Right ventricle myocardium superior (tissue), 1 donor: ENCODE measurements at places on chromosomes 4 and X.

DNA sequence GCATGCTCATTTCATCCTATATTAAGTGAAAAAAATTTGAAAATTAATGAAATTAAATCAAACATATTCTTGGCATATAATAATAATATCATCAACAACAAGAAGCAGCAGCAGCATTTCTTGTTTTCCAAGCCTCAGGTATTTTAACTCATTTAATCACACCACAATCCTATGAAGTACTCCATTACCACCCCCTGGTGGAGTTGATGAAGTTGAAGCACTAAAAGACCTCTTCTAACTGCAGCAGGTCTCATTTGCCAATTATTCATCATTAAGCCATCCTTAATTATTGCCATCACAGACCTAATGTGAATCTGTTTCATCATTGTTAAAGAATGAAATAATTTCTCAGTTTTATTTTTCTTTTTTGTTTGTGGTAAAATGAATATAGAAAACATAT, 801.4 kb upstream of the GRID2 start:
- DNase-seq: no peak

DNA sequence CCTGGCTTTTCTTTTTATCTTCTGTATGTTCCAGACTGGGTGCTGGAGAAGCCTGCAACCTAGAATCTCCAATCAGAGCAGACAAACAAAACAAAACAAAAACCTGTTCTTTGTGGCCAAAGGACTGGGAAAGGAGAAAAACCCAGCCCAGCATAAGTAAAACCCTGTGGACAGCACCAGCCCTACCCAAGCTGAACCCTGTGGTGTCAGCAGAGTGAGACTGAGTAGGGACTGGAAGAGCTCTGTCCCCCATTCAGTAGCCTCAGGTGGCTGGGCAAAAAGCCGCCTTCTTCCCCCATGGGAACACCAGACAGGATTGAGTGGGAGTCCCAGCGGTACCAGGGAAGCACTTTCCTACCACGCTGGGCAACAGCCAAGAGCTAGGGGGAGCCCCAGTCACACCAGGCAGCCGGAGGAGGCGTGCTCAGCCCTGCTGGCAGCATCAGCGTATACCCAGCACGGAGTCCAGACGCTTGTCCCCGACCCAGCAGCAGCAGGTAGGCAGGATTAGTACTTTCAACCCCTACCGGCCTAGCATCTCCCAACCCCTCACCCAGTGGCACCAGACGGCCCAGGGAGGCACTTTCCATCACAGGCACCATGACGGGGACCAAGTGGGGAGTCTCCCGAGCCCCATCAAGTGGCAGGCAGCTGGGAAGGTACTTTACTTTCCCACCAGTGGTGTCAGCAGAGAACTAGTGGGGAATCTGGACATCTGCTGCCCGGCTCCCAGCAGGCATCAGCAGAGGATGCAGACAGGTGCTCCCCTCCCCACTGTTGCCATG, 8.6 kb upstream of the JADE3 start:
- DNase-seq: peak; percentile 83

DNA sequence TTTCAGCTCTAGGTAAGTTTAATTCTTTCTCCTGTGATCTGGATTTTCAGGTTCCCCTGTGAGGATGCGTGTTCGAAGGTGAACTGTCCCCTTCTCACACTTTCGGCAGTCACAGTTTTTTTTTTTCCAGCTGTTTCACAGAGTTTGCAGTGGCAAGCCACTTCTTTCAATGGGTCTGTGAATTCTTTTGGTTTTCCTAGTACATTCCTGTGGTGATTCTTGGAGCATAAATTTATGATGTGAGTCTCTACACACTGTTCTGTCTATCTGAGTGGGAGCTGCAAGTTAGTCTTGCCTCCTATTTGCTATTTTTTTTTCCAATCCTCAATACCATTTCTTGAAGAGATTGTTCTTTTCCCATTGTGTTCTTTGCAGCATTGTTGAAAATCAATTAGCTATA, 595.5 kb downstream of the RAPGEF2 start:
- no peak for DNase-seq

- DNase-seq: no peak
Observed at GRCh38 chr4:186472948-186473347, 82.4 kb downstream of the MTNR1A start.

DNA sequence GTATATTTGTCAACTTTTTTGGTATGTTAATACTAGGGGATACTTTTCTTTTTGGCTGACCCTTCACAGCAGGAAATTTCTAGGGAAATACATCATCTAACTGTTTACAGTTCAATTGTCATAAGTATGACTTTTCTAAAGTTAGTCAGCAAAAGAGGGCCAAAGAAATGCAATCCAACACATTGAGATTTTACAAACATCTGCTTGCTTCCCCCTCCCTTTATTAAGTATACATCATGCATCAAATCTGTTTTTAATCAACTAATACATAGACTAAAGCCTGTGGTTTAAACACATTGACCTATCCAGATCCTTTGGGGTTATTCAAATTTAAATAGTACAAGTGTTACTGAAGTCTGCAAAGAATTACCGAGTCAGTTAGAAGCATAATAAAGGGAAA, 93.9 kb downstream of the MID1 start:
- DNase-seq: no peak

DNA sequence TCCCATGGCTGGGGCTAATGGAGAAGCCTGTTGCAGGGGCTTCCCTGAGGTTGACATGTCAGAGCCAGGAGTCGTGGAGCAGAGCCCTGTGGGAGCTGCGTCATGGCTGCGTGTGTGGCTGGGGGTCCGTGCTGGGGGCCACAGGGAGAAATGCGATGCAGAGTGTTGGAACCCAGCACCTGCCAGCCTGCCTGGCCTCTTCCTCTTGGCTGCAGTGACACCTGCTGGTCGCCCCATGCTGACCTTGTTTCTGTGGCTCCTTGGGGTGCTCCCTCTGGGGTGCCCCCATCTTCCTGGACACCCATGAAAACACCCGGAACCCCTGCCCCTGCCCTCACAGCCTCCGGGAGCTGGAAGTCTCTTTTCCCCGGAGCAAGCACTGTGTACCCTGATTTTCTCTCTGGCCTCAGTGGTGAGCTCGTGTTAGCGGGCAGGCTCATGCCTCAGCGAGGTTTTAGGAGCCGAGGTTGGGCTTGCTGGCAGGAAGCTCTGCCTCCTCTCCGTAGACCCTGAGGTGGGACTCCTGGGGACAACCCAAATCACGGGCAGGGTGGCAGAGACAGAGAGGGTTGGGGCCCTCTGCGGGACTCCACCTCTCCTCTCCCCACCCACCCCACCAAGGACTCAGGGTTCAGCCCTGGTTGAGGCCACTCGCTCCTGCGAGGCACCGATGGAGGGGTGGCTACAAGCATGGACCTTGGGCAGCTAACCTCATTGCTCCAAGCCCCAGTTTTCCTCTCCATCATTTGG, 103.7 kb downstream of the SORCS2 start:
- DNase-seq: peak; percentile 57

- DNase-seq: no peak
Observed at GRCh38 chr4:142264961-142265360, 581.1 kb downstream of the INPP4B start.

DNA sequence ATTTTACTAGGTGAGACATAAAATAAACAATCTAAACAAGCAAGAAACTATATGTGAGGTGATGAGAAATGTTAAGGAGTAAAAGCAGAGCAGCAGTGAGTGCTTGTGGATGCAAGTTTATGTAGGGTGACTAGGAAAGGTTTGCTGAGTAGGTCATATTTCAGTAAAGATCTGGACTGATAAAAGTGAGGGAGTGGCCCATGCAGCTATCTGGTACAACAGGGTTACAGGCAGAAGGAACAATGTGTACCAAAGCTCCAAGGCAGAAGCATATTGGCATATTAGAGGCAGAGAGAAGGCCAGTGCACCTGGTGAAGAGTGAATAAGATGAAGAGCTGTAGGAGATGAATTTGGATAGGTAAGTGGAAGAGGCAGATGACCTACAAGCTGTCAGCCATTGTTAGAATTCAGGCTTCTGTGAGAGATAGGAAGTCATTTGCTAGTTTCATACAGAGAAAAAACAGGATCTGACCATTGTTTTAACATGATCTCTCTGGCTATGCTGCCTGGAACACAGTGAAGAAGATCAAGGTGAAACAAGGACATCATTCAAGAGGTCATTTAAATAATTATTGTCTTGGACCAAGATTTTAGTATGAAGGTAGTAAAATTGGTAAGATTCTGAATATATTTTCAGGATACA, 274.6 kb downstream of the ANKRD50 start:
- no peak for DNase-seq

DNA sequence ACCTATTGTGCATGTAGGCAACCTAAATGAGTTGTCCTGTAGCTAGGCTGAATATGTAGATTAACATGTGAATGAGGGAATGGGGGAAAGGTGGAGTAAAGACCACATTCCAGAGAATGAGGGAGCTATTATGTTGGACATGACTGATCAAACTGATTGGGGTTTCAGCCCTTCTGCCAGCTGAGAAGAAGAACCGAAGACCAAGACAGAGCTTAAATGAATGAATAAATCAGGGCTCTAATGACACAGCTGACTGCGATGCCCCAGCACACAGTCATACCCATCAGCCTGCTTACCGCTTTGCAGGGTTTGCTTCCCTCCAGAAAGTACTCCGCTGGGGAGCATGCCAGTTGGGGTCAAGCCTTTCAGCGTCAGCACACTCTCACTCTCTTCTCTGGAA, 315.4 kb downstream of the PPP3CA start:
- no peak for DNase-seq

GRCh38 chr4:79267671-79268070, 58.2 kb downstream of the NAA11 start:
- no peak for DNase-seq

- DNase-seq: no peak
Observed at GRCh38 chr4:81673961-81674360, 202.3 kb upstream of the RASGEF1B start.
